ENCODE measurements at places on chromosomes 12 and 14.

DNA sequence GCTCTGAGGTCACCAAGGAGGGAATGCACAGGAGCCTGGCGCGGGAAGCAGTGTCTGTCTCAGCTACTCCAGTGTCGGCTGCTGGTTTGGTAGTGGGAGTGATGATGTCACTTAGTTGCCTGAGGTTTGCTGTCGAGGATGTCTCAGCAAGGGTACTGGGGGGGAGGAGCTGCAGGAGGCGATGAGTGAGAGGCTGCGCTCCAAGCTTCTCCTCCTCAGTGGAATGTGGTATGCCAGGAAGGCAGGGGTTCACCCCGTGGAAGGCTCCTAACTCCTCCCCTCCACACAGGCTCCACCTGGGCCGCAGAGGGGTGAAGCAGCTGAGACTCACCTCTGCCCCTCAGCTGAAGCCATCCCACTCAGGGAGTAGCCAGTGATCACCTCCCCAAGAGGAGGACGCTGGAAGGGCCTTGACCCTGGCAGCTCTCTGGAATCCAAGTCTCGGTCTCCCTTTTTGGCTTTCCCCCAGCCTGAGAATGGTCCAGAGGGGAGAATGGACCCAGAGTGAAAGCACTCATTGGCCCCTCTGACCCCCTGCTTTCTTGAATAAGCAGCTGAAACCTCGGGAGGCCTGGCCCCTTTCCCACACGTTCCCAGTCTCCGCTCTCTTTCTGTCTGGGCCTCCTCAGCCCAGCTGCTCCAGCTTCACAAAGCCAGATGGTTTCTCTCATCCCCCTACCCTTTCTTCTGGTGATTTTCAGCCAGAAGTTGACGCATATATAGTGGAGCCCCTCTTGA lies 178.9 kb upstream of the FKBP4 start:
- no peak for DNase-seq

GRCh38 chr12:55142669-55143565 lies 16.7 kb downstream of the OR9K2 start:
- DNase-seq, result peak; percentile 36

GRCh38 chr12:128664501-128664900 lies 159.3 kb downstream of the SLC15A4 start:
- DNase-seq, result no peak

DNA sequence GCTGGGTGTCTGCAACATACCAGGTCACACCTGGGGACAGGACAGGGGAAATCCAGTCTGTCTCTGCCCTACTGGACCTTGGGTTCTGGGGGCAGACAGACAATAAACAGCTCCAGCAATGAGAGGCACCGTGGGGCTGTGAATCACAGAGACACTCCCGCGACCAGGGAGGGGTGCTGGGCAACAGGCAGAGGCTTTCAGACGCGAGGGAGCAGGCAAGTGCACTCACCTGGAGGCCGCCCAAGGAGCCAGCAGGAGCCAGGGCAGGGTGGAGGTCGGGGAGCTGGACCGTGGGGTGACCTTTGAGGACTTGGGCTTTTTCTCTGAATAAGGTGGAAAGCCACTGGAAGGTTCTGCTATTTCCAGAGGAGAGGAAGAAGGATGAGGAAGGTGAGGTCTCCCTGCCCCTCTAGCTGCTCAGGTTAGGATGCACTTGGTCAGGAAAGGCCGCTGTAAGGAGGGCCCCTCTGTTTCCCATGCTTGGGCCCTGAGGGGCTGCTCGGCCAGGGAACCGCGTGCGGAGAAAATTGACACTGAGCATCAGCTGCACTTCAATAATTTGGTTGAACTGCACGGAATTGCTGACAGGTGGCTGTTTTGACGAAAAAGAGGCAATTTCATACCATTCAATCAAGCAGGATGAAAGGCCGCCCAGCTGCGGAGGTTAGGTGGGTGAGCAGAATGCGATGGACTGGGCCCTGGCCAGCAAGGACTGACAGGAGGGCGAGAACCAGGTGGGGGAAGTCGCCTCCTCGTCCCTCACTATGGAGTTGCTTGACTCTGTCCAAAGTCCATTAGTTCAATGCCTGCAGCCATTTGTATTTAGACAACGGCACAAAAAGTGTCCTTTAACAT lies 42.2 kb downstream of the JAG2 start:
- DNase-seq, result no peak

DNA sequence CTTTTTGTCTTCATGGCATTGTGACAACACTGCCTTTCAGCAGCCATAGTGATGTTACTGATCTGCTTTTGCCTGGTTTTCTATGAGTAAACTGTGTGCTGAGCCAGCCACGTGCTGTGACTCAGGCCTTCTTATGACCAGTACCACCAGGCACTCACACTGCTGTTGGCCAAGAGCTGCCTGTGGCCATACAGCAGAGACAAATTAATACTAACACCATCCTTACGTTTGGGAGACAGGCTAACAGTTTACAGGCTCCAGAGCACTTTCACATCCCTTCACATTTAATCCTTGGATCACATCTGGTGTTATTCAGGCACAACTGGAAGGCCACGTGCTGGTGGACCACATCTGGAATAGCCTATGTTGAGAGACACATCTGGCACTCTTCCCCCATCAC lies 377.9 kb downstream of the CCDC91 start:
- DNase-seq, result no peak

DNA sequence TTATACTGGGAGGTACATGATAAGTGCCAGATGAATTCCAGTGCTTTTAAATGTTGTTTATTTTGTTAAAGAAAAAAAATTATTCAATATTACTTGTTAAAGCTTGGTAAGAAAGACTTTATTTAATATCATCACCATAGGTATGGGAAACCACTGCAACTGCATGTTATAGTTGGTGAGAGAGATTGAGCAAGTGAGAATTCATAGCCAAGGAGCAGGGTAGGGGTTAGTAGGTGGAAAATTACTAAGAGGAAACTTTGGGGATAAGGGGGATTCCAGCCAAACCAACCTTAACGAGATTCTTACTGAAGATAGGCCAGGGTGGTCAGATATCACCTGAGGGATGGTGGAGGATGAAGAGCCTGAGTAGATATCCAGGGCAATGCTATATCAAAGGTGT lies 38.4 kb downstream of the SLC16A7 start:
- DNase-seq, result no peak

DNA sequence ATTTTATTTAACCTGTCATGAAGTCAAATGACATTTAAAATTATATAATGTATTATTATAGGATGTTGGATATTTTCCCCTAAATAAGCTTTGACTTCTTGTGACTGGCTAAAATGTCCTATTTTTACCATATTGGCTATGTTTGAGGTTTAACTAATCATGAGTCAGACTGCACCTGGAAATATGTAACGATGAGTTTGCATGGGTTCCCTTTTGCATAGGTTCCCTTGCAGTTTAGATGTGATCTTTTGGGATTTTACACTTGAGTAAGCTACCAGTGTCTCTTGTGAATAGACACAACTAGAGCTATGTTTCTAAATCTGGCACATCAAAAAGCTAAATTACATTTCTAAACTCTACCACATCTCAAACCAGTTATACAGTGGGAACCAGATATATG lies 5.2 kb downstream of the PDZRN4 start:
- no peak for DNase-seq

DNA sequence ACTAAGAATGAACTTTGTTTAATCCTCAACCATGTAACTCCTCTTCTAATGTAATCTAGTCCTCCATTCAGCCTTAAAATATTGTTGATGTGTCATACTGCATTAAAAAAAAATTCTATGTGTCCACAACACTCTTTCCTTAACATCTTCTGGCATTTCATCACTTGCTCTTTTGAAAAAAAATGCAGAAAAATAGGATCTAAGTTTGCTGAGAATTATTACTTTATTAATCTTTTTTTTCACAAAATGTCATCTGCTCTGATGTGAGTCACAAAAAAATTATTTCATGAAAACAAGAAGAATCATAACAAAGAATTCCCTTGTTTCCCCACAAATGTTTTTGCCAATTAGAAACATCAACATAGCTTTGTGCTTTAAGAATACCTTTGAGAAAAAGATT lies 410.1 kb upstream of the MGAT4C start:
- no peak for DNase-seq

- DNase-seq, result no peak
Observed at GRCh38 chr12:56657416-56658379, 11.9 kb upstream of the ATP5F1B start.

DNA sequence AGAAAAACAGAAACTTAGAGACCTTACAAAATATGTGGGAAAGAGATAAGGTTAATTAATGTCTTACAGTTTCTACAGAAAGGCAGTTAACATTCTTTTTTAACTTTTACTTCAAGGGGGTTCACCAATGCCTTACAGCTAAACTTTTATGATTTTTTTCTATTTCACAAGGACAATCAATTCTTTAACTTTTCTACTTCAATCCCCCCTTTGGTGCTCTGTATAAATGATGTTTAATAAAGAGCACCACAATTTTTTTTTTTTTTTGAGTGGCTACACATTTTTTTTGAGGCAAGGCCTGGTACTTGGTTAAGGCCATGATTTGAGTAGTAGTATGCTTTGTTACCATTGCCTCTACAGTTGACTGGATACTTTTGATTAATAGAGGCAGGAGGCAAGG lies 279.6 kb downstream of the PRKD1 start:
- DNase-seq, result no peak

GRCh38 chr12:45587012-45587411 lies 142.5 kb upstream of the ARID2 start:
- DNase-seq, result no peak

- DNase-seq, result no peak
Observed at GRCh38 chr14:96844857-96845570, 47.8 kb downstream of the VRK1 start.

- no peak for DNase-seq
Observed at GRCh38 chr14:23622990-23623389, 13.2 kb upstream of the DHRS2 start.

GRCh38 chr14:47269756-47270492 lies 405.5 kb downstream of the MDGA2 start:
- no peak for DNase-seq

GRCh38 chr12:23671881-23672280 lies 277.6 kb downstream of the SOX5 start:
- DNase-seq, result no peak

DNA sequence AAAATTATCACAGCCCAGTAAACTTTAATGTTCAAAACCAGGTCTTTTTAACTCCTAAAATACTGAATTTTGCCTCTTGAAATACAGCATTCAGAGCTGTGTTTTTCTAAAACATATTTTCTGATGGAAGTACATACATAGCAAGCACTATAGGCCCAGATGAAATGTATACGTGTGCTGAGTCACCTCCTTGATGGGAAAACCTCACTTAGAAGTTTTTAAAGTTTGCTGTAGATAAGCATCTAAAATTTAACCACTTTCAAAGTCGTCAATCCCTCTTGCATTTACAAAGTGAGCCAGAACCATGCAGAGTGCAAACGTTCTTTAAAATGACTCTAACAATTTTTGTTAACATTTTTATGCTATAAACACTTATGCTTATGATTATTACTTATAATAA lies 618.8 kb downstream of the RPS29 start:
- no peak for DNase-seq

DNA sequence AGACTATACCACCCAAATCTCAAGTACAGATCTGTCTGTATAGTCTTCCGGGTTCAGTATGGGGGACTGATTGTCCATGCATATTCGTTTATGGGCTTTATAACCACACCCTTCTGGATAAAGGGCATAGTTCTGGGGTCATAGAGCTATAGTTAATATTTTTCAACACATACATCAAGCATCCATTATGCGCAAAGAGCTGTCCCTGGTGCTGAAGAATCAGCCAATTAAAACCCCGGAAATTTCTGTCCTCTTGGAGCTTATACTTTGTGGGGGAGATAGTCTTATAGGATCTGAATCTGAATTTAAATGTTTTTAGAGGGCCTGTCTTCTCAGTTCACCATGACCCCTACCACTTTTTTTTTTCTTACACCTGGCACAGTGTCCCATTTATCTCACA lies 256.7 kb downstream of the SUDS3 start:
- DNase-seq, result no peak

- DNase-seq, result no peak
Observed at GRCh38 chr12:64497903-64498302, 46.0 kb downstream of the TBK1 start.

DNA sequence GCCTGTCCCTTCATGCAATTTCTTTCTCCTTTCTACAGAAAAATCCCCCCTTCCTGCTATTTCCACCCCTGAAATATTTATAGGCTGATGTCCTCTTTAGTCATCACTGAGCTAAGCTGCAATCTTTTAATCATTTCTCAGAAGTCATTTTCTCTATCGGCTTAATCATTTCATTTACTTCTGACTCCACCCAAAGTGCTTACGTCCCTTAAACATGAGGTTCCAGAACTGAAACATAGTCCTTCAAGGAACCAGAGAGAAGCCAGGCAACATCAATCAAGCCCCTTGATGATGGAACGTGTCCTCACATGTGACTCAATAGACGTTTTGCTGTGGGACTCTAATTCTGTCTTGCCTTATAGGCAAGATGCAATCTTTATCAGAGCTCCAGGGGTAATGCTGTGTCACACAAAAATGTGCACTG lies 148.7 kb upstream of the KRR1 start:
- DNase-seq, result no peak

- DNase-seq, result no peak
Observed at GRCh38 chr14:100098171-100098570, 32.9 kb downstream of the EVL start.

GRCh38 chr14:33948145-33948868 lies 2.6 kb downstream of the EGLN3 start:
- no peak for DNase-seq

GRCh38 chr12:93939641-93940325 lies 208.6 kb upstream of the PLXNC1 start:
- no peak for DNase-seq

GRCh38 chr14:80212023-80212397 lies 706 bp upstream of the DIO2 start:
- no peak for DNase-seq

GRCh38 chr12:8953773-8954402 lies 4.4 kb upstream of the M6PR start:
- DNase-seq, result no peak

GRCh38 chr12:25707056-25707455 lies 154.0 kb upstream of the LMNTD1 start:
- DNase-seq, result no peak

DNA sequence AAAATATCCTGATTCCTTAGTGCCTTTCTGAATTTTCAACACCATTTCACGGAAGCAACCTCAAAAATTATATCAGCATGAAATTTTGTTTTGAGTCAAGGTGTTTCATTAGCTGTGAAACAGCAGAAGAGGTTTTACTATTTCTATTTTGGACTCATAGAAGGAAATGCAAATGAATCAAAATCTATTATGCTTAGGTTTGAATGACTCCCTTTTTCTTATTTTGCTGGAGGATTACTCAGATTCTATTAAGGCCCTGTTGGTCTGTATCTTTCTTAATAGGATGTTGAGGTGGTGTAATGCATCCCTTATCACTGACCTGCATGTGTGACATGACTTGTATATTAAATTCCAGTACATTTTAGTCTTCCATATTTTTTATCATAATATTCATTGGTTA lies 165.8 kb downstream of the TMTC2 start:
- no peak for DNase-seq
